ENCODE measurements at places on chromosomes 12 and 14.

DNA sequence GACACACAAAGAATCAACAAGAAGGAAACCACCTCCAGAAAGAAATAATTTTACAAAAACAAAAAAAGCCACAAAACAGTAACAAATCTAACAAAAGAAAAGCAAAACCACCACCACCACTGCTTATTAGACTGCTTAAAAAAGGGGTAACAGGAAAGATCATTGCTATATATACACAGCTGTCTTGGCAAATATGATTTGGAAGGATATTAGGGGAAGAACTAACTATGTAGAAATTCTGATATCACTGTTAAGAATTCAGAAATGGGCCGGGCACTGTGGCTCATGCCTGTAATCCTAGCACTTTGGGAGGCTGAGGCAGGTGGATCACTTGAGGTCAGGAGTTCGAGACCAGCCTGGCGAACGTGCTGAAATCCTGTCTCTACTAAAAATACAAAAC, 92.5 kb downstream of the DENND5B start:
- no peak for DNase-seq

DNA sequence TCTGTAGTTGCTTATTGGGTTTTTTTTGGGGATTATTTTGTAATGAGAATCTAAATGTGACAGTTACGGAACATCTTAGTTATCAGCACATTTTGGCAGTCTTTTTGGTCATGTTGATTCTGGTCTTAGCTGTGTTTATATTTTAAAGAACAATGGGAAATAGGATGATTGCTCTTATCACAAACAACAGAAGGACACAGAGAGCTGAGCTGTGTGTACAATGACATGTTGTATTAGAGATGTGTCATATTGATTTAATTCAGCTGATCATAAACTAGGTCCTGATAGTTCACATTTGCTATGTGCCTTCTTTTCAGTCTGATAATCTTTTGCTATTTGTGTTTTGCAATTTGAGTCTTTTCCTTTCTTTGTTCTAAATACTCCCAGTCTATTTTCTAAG, 781.7 kb downstream of the TRHDE start:
- DNase-seq, result no peak

DNA sequence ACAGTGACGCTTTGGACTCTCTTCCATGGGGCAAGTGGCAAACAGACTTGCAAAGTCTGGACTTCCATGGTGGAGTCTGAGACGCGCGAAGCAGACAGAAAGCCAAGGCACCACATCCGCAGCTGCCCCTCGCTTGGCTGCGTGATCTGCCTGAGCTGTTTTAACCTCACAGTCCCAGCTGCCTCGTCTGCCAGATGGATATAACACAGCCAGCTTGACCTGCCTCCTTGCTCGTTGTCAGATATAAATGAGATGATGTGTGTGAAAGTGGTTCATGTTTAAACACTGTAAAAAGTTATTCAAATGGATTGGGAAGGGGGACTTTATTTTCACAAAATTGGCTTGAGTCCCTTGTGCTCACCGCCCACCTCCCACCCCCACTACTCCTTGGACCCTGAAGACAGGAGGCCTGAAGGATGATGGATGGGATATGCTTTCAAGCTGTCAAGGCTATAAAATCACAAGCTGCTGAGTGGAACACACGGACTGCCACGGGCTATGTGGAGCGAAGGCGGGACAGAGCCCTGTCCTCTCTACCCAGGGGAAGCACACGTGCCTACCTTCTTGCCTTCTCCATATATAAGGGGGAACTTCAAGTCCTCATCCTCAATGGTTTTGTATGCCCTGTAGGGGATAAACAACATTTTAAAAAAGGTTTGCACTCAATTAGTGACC, 226.9 kb downstream of the MON2 start:
- no peak for DNase-seq

DNA sequence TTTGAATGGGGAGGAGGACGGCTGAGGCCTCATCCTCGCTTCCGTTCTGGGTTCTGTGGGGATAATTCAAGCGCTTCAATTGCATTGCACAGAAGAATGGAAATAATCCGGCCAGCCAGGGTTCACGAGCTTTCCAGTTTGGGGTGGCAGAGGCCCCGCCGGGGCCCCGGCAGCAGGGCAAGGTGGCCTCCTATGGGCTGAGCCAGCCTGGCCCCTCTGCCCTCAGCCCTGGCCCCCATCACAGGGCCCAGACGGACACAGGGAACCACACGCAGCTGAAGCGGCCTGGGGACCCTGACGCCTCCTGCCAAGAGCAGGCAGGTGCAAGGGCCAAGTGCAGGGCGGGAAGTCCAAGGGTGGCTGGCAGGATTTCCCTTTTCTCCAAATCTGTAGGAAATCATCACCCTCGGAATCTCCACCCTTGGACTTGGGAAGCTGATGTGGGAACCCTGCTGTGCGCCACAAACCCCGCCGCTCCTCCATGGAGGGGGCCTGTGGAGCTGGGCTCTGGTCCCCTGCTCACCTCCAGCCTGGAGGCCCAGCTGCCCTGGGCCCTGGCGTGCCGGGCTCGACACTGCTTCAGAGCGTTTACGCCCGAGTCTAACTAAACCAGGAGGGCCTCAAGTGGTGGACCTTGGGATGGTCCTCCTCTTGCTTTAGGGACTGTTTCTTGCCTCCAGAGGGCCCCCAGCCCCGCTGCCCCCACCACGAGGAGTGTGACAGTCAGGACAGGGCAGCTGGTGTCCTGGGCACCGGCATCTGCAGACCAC, 78.4 kb downstream of the MOK start:
- no peak for DNase-seq

GRCh38 chr12:24929953-24930352, 18.9 kb downstream of the BCAT1 start:
- DNase-seq, result no peak

GRCh38 chr12:57613427-57614109, 2.3 kb downstream of the ARHGEF25 start:
- DNase-seq, result no peak

DNA sequence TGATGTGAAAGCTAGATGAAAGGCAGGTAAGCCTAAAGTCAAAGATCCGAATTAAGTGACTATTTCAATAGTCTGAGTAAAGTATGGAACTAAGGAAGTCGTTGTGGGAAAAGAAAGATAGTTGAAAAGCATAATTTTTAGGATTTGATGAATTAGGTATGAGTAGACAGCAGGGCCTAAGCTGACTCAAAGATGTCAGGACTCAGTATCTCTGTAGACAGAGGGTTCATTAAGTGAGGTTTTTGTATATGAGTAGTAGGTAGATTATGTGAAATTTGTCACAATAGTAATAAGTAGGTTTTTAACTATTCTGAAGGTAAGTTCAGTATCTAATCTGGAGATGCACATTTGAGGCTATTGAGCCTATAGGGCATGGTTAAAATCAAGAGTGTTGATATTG, 196.4 kb downstream of the RASSF9 start:
- DNase-seq, result no peak

- peak; percentile 70 for DNase-seq
These were observed 6.2 kb upstream of the C12orf50 start for GRCh38 chr12:88035271-88035906.

- DNase-seq, result no peak
These were observed 13.2 kb downstream of the BAZ2A start for GRCh38 chr12:56616925-56617324.

DNA sequence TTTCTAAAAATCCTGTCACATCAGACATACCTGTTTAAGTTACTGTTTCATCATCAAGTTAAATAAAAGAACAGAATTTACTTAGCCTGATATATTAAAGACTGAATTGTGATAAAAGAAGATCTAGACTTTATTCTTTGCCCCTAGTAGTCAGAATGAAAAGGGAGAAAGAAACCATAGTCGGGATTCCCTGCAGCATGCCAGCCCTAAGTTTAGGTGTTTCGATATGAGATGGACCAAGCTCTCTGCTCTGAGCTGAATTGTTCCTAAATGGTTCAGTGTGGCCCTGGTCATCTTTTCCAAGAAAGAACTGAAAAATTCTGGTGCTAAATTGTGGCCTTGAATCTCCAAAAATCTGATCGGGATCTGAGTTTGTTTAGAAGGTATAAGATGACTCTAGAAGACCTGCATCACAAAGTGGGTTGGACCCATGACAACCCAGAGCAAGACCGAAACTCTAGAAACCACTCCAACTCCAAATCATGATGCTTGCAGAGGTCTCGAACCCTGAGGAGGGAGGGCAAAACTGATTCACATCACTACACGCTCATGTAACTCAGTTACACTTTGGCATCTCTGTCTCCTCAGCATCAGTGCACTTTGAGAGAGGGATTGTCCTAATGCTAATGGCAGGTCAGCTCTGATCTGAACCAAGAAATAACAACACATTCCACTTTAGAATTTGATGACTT, 15.7 kb downstream of the PTGER2 start:
- no peak for DNase-seq

DNA sequence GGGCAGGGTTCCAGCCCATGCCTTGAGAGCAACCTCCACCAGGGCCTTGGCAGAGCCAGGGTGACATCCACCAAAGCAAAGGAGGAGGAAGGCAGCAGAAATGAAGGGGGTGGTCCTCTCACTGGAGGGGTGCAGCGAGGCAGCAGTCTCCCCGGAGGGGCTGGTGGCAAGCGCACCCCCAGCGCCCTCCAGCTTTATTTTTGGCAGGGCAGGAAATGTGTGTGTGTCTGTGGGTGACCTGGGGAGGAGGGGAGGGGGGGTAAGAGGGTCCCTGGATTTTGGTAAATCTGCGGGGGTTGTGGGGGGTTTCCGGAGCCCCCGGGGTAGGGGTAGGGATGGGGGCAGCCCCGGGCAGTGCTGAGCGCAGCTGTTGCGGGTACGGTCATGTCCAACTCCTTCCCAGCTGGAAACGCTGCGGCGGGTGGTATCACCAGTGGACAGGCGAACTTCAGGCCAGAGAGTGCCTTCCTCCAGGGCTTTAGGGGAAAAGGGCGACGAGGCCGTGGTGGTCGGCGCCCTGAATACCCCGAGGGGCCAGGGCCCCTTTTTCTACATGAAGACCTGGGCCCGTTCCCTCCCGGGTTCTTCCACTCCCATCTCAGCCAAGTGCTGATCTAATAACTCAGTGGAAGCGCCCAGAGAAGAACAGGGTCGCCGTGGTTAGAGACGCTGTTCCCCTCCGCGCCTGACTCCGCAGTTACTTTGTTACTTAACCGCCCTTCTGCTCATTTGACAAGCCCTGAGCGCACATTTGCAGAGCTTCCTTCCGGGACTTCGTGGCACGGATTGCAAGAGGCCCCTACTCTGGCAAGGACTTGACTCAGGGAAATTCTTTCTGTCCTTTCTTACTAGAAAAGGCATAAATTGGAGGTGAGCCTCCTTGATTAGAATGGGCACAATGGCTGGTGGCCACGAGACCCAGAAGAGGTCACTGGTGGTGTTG, 55.2 kb downstream of the FOS start:
- peak; percentile 12 for DNase-seq

GRCh38 chr14:100213587-100213955, 25.4 kb upstream of the YY1 start:
- DNase-seq, result no peak

- no peak for DNase-seq
These were observed 737.6 kb downstream of the SLC16A7 start for GRCh38 chr12:60333461-60333860.

- no peak for DNase-seq
These were observed 187.1 kb upstream of the FAR2 start for GRCh38 chr12:28961948-28962384.

GRCh38 chr12:26989873-26990272, 24.3 kb downstream of the TM7SF3 start:
- no peak for DNase-seq

- no peak for DNase-seq
These were observed 21.6 kb downstream of the TGFB3 start for GRCh38 chr14:75960231-75960630.

- no peak for DNase-seq
These were observed 493.1 kb upstream of the CCDC196 start for GRCh38 chr14:65993103-65993502.

GRCh38 chr14:74945852-74946658, 9.3 kb downstream of the PGF start:
- peak; percentile 47 for DNase-seq

GRCh38 chr14:38870296-38870836, 232.7 kb downstream of the SEC23A start:
- no peak for DNase-seq
